Germinal center (tissue), 1 donor: ENCODE measurements at places on chromosomes 4 and X.

DNA sequence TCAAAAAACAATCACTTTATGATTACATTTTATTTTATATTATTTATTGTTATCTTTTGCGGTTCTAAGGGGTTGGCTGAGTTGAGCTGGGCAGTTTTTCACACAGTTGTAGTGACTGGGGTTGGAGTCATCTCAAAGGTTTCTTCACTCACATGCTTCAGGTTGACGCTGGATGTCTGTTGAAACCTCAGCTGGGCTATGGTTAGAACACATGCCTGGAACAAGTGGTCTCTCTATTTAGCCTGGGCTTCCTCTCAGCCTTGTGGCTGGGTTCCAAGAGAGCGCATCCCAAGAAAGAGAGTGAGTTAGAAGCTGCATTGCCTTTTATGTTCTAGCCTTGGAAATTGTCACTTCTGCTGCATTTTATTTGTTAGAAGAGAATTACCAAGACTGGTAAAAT is 87.4 kb downstream of the CBLL2 start:
- no peak for DNase-seq

DNA sequence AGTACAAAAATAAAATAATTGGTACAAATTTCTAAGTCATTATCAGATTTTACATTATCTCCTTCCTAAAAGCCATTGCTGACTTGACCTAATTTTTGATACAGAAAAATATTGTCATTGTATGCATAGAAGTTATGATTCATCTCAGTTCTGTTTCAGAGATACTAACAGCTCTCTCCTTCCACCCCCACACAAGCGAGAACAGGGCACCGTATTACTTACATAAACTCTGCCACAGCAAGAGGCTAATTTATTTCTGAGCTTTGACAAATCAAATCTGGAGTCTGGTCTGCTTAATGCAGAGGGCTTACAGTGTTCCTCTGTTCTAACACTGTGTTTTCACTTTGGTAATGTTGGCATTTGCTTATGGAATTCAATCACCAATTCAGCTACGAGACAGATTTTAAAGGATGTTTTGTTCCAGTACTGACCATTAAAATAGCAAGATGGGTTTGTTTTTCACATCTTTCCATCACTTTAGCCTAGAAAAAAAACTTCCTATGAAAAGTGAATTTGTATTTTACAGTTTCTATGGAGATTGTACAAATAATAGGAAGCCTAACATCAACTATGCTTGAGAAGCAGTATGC is 181.8 kb downstream of the USP46 start:
- DNase-seq: no peak

- no peak for DNase-seq
Observed at GRCh38 chr4:137775701-137776100, 243.4 kb upstream of the PCDH18 start.

DNA sequence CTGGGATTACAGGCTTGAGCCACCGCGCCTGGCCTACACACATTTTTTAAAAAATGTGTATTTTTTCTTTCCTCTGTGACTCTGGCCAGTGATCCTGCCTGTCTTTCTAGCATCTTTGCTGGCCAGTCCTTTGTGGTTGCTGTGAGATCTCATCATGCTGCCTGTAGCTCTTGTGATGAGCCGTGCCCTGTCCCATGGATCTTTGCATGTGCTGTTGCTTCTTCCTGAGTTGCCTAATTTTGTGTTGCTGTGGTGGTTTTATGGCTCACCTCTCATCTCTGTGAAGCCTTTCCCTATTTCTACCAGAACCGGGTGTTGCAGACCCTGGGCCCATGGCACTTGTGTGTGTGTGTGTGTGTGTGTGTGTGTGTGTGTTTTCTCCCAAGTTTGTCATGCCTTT is 8.3 kb downstream of the NSD2 start:
- DNase-seq: no peak
